Stimulated activated naive CD4-positive, alpha-beta T cell treated with Interleukin-2 at 50 U/mL for 16 hours (primary cell): ENCODE measurements at places on chromosomes 2 and 18.

- DNase-seq, result no peak
These were observed 35.6 kb downstream of the GLI2 start for GRCh38 chr2:120771111-120771780.

GRCh38 chr2:219914577-219914976 lies 287.1 kb downstream of the SLC4A3 start:
- DNase-seq, result no peak

DNA sequence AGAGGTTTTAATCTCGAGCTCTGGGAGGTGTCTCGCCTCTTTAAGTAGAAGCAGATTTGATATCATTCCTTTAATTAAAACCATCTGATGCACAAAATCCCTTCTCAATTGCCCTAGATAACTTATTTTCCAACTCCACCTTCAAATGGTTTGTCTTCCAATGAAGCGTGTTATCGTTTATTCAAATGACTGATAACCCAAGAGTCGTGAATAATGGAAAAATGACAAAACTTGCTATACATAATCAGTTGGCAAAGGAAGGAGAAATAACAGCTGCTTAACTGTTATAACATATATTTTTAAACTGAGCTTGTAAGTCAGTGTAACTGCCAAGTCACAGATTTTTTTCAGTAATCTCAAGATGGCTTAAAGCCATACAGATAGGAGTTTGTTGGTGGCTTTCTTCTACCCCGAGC lies 144.6 kb downstream of the QPCT start:
- no peak for DNase-seq

DNA sequence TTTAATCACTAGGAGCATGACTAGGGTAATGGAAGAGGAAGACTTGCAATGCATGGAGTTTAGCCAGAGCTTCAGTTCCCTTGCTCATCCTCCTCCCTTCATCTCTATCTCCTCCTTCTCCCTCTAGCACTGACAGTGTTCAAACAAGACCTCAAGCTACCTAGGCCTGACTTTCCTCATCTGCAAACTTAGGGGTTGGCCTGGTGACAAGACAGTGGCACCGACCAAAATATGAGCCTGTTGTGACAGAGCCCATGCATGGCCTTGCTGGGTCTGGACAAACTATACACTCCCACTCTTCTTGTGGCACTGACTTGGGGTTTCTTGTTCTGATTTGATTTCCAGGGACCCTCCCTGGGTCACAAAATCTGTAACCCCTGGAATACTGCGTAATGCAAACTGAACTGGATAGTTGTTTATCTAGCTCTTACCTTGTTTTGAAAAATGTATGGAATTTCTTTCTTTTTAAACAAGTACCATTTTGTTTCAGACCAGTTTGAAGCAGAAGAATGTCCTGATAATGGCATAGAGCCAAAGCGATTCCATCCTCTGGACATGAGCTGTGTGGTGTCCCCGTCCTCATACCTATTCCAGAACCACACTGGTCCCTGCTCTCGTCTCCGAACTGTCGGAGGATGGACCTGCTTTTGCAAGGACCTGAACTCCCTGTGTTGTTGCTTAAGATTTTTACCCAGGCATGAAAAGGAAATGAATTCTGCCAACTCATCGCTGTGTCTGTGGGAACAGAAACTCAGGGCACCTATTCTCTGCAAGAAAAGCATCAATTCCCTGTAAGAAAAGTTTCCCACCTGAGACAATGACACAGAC lies 33.4 kb upstream of the PPP4R1 start:
- no peak for DNase-seq

DNA sequence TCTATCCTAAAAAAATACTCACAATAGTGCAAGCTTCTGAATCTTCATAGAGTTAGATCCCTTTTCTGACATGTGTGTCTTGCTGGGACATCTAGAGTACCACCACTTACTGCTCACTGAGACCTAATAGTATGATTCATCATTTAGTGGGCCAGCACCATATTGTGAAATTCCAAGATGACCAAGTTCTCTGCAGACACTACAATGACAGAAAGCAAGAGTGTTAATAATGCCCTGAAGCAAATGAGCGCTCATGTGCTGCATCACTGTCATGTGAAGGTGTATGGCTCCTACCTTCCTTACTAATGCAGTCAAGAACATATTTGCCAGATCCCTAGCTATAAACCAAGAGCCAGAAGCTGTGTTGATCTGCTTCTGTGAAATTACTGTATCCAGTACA lies 606.2 kb upstream of the NXPH2 start:
- DNase-seq, result no peak

DNA sequence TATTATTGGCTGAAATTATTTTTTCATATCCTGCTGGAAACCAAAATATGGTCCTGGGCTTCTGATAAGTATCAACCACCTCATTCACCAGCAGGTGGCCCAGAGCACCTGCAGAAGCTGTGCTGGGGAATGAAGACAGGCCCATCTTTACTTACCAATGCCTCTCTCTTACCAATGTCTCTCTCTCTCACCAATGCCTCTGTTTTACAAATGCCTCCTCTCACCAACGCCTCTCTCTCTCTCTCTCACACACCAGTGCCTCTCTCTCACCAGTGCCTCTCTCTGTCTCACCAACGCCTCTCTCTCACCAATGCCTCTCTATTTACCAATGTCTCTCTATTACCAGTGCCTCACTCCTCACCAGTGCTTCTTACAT lies 2.3 kb upstream of the MAL start:
- peak; percentile 46 for DNase-seq

DNA sequence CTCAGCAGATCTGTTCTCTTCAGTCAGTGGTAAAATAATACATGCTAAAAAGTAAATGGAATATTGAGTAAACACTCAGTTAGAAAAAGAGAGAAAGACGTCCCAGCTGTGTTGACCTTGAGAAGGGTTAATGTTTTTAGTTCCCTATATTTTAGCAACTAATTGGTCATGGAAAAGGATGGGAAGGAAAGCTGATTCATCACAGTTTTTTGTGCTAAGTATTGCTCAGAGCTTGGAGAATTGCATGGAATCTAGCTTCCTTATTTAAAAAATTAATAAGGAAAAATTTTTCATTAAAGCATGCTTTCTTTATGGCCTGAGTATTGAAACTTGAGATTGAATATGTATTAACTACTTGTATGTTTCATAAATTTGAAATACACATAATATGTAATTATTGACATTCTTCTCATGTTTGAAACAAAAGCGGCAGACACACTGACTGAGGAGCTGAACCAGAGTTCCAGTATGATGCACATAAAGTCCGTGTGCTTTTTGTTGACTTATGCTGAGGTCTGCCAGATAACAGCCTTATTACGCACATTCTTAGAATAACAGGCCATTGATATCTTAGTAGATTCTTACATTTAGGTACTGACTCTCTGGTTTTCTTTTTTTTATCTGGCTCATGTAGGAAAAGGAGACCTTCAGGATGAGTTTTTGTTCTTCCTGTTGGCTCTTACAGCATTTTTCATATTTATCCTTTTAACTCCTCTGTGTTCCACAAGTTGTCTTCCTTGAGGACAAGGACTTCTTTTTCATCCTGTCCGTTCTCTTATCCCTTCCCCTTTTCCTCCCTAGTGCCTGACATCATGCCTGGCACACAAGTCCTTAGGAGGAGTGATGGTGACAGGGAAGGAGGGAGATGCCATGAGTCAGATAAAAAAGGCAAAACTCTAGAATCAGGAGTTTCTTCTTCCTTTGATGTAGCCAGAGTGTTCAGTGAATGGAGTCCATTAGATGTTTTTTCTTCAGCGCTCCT lies 194.1 kb downstream of the PTPRM start:
- DNase-seq, result no peak

DNA sequence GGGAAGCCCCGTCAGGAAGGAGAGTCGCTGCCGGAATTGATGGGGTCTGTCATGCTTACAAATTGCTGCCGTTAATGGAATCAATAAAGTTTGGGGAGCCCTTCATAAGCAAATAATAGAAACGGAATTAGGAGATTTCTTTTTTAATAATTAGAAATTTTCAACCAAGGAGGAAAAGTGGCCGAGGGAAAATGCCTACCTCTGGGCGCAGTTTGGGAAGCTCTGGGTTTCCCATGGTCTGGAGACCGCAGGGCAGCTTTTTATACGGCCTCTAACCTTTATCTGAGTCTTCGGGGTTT lies 1.3 kb downstream of the EVX2 start:
- DNase-seq, result no peak

- no peak for DNase-seq
These were observed 248.0 kb downstream of the TMEM182 start for GRCh38 chr2:103009871-103010270.

DNA sequence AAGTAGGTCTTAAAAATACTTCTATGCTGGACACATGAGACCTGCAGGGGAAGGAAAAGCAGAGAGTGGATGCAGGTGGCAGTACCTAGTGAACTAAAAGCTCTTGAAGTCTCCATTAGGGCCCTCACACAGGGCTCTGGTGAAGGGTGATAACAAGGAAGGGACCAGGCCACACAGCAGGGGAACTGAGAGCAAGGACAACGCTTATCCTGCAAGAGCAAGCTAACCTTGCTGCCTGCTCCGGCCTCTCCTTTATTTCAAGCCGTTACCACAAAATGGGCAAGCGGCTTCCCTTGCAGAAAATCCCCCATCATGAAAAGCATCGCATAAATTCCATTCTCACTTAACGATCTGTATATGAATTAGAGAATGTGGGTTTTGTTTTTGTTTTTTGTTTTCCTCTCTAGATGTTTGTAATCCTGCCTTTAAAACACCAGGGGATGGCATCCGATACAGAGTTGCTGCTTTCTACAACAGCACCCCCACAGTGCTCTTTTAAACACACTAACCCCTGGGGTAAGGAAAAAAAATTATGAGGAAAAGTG lies 64.5 kb downstream of the CACNB4 start:
- DNase-seq, result no peak

DNA sequence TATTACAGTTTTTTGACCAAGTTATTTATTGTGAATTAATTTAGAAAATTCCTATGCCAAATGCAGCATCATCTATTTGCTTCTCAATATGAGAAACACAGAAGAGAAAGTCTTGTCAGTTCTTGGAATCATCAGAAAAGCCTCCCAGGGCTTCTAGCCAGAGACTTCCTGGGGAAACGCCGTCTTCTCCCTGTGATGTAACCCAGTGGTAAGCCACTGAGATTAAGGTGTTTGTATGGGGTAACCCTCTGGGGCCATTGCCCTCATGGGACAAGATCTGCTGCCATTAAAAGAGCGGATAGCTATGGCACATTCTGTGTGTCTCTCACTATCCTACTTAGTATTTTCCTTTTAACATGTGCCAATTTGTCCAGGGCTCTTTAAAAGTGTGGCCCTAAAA lies 28.0 kb downstream of the ANKRD29 start:
- no peak for DNase-seq

- no peak for DNase-seq
These were observed 45.2 kb upstream of the NOSTRIN start for GRCh38 chr2:168757223-168757622.

DNA sequence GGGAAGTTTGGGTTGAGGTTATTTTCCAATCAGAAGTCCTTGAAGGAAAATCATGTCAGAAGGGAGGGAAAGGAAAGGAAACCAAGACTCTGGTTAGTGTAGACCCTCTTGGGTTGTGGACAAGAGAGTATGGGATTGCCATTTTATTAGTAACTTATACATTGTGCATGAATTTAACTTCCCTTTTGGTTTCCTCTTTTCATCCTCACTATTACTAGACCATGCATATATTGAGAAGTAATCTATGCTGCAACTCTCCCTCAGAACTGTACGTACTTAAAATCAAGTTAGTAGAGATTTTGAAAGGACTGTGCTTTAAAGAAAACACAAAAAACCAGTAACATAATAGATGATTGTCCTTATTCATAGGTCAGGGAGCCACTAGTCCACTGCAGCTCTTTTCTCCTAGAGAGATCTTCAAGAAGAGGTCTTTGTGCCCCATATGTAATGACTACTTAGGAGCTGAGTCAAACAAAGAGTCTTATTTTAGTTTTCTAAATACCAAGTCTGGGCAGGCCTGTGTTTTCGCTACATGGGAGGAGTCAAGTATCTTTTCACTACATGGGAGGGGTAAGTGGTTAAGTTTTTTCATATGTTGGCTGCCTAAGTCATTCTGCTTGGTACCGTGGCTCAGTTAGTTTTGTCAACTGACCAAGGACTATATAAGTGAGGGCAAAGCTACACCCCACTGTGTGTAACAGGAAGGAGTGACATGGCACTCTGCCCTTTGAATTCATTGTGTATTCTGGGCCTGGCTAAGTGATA lies 25.2 kb upstream of the FAM117B start:
- DNase-seq, result no peak

GRCh38 chr2:97713296-97714083 lies at the start of gene ZAP70:
Gene ZAP70, plus strand, starts transcription at chr2:97713576. Its CDS starts 10,461 bp downstream, at chr2:97724037.
- peak; percentile 50 for DNase-seq

DNA sequence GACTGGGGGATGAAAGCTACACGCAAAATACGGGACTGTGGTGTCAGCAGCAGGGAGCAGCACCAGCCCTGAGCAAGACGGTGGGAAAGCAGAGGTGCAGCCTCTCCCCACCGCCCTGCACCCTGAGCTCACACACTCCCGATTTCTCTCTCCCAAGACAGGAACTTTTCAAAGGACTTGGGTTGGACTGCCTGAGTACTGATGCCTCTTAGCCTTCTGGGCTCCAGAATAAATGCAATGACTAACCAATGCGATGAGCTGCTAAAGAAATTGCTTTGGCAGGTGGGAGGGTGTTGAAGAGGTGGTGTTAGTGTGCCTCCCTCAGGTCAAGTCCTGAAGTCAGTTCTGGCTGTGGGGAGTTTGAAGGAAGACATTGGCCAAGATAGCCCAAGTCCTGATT lies 9.6 kb downstream of the TRIM54 start:
- no peak for DNase-seq

DNA sequence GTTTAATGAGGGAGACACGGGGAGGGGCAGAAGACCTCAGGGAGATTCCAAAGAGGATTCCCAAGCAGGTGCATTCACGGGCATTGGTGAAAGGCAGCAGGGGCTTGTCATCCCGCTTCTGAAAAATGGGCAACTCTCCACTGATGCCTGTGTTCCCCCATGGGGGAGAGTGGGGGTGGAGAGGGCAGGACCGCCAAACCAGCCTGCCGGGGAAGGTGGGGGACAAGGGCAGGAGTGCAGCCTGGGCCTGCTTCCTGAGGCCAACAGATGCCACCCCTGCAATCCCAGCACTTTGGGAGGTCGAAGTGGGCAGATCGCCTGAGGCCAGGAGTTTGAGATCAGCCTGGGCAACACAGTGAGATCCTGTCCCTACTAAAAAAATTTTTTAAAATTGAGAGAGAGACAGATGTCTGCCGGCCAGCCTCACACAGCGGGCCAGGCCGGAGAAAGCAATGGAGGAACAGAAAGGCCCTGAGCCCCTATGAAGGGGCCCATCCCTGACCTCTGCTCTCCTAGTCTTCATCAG lies 44.8 kb upstream of the UBE2F start:
- DNase-seq, result no peak
